ENCODE measurements at places on chromosomes 11 and 22. TPM values are rescaled to one million over a fixed set of nuclear protein-coding genes. Genes with fewer than 3 reads are reported as not detected.

DNA sequence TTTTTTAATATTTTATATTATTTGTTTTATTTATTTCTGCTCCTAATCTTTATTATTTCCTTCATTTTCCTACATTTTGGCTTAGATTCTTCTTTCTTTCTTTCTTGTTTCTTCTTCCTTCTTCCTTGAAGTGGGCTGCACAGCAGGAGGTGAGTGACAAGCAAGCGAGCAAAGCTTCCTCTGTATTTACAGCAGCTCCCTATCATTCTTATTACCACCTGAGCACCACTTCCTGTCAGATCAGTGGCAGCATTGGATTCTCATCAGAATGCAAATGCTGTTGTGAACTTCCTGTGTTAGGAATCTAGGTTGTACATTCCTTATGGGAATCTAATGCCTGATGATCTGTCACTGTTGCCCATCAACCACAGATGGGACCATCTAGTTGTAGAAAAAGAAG is 784.9 kb upstream of the LUZP2 start:
- no peak for DNase-seq
- no peaks in the 10 kb centered on the region for H3K27me3 ChIP-seq
- H3K27ac ChIP-seq: no peak overlapping the region

DNA sequence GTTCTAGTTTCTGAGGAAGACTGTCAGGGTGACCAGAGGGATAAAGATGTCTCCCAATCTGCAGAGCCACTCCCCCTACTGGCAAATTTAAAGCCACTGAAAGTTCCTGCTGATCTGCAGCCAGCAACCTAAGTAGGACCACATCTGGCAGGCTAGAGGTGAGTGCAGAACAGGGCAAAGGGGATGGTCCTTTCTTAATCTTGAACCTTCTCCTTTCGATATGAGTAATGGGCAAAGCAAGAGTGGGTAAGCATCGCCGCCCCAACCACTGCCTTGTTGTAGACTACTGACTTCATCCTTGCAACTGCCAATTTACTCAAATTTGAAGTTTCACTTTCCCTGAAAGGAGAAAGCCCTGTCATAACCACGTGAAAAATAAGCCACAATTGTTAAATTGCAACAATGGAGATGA is 30.7 kb downstream of the SCUBE2 start:
- no peak overlapping the region for H3K27ac ChIP-seq
- no peaks in the 10 kb centered on the region for H3K36me3 ChIP-seq
- H3K4me3 ChIP-seq: no peak overlapping the region
- no peaks in the 10 kb centered on the region for H3K27me3 ChIP-seq

DNA sequence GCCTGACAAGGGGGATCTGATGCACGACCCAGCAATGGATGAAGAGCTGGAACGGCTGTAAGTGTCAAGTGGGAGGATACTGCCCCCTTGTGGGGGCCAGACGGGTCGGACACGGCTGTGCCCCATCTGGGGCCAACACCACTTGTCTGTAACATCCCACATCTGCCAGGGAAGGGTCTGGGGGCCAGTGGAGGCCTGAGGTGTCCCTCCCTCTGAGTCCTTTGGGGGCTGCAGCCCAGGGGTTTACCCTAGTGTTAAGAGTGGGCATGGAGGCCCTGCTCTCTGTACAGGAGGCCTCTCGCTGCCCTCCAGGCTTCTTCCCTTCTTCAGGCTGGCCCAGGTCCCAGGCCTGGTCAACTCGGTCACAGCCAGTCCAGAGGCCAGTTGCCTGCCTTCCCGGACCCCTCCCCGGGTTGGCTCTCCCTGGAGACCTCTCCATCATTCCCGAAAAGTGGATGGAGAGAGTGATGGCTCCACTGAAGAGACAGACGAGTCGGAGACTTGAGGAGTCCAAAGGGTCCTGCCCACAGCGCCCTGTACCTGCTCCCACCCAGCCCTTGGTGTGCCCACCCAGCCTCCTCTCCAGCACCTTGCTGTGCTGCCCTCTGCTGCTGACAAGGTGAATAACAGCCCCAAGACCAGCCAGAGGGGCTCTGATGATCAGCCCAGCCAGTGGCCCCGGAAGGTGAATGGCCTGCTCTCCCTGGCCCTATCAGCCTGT is 15.4 kb downstream of the ARFGAP2 start:
- peak; percentile 58 for DNase-seq
- H3K4me1 ChIP-seq: no peaks in the 10 kb centered on the region
- H3K27ac ChIP-seq: no peak overlapping the region
- peaks cover 24% of the 10 kb centered on the region for H3K36me3 ChIP-seq
- H3K27me3 ChIP-seq: no peaks in the 10 kb centered on the region
- no peak overlapping the region for H3K4me3 ChIP-seq

- no peaks in the 10 kb centered on the region for H3K4me1 ChIP-seq
- H3K27me3 ChIP-seq: no peaks in the 10 kb centered on the region
- H3K27ac ChIP-seq: no peak overlapping the region
- no peak for DNase-seq
These were observed 27.9 kb downstream of the LINC01488 start for GRCh38 chr11:69509381-69509780.

DNA sequence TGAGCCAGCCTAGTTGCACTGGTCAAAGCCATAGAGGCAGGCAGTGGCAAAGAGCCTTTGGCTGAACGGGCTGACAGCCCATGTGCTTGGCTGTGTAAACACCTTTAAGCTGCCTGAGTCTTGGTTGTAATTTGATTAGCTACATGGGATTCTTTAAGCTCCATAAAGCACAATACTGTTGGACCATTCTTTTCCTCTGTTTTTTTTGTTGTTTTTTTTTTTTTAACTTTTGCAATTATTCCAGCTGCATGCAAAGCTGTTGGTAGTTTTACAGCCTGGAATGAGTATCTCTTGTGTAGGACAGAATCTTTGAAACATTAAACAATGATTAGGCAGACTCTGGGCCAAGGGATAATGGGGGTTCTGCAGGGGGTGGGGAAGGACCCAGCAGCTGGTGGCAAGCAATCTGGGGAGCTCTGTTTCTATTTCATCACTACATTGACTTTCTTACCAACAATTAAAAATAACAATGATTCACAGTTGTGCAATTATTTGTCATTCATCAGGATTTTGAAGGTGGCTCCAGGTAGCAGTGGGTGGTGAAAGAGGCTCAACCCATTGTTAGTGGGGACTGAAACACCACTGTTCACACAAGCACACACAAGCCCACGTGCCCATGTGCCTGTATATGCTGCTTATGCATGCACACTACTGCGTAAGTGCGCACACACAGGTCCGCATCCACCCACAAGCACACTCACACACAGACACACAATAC is 69.5 kb upstream of the CSNK2A3 start:
- no peaks in the 10 kb centered on the region for H3K4me1 ChIP-seq
- no peak overlapping the region for H3K27ac ChIP-seq
- no peak for DNase-seq
- H3K36me3 ChIP-seq: no peaks in the 10 kb centered on the region
- no peaks in the 10 kb centered on the region for H3K27me3 ChIP-seq
- no peak overlapping the region for H3K4me3 ChIP-seq

DNA sequence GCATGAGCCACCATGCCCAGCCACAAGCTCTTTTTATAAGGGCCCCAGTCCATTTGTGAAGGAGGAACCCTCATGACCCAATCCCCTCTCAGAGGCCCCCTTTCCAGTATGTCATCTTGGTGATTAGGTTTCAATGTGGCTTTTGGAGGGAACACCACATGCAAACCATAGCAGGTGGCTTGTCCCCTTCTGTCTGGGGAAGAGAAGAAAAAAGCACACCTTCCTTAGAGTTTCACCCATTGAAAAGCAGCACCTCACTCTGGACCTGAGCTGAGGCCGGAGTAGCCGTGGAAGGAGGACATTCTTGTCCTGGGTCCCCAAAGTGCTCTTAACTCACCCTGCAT is 25.4 kb downstream of the NEAT1 start:
- H3K4me3 ChIP-seq: no peak overlapping the region
- no peaks in the 10 kb centered on the region for H3K27me3 ChIP-seq
- H3K36me3 ChIP-seq: peaks cover 20% of the 10 kb centered on the region
- no peak for DNase-seq
- no peak overlapping the region for H3K27ac ChIP-seq
- H3K4me1 ChIP-seq: no peaks in the 10 kb centered on the region

GRCh38 chr11:2825889-2826678 is 59.5 kb downstream of the CDKN1C start:
- H3K27me3 ChIP-seq: no peaks in the 10 kb centered on the region
- H3K4me1 ChIP-seq: no peaks in the 10 kb centered on the region
- H3K36me3 ChIP-seq: no peaks in the 10 kb centered on the region
- H3K4me3 ChIP-seq: no peak overlapping the region

DNA sequence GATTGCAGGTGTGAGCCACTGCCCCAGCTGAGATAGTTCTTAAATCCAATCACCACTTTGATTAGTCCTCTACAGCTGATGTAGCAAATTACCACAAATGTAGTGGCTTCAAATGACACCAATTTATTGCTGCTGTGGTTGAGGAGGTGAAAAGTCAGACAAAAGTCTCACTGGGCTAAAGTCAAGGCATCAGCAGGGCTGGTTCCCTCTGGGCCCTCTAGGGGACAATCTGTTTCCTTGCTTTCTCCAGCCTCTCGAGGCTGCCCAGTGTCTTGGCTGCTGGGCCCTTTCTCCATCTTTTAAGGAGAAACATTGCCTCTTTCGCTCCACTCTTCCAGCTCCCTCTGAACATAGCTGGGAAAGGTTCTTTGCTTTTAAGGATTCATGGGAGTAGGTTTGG is 50.5 kb upstream of the SHANK2 start:
- no peak overlapping the region for H3K4me3 ChIP-seq
- H3K4me1 ChIP-seq: no peaks in the 10 kb centered on the region
- H3K27ac ChIP-seq: no peak overlapping the region
- no peak for DNase-seq
- no peaks in the 10 kb centered on the region for H3K36me3 ChIP-seq
- H3K27me3 ChIP-seq: no peaks in the 10 kb centered on the region

- no peaks in the 10 kb centered on the region for H3K4me1 ChIP-seq
- DNase-seq: no peak
- H3K4me3 ChIP-seq: no peak overlapping the region
- H3K27me3 ChIP-seq: no peaks in the 10 kb centered on the region
- no peak overlapping the region for H3K27ac ChIP-seq
These were observed 656.8 kb downstream of the TBC1D22A start for GRCh38 chr22:47419239-47419638.

RFPL2 gene
- total RNA-seq: 0.81 TPM

RTCB gene
- total RNA-seq: 46.7 TPM

MYEOV gene
- total RNA-seq: not detected

GLB1L2 gene
- total RNA-seq: 1.2 TPM
